ENCODE measurements at places on chromosomes 2 and 18.

DNA sequence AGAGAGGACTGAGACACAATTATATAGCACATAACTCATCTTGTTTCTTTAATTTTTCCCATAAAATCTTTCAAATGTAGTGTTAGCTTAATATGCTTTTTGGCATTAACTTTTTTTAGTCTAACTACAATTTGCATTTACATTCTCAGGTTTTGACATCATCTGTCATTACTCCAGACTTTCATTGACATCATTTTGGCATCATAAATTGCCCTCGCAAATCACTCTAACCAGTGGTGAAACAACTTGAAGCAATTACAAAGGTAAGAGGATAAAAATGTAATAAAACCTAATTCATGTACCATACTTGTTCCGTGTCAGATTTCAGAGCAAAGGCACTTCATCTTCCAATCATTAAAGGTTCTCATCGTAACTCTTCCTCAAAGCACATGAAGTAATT is 41.4 kb downstream of the RFX8 start:
- DNase-seq, result no peak

DNA sequence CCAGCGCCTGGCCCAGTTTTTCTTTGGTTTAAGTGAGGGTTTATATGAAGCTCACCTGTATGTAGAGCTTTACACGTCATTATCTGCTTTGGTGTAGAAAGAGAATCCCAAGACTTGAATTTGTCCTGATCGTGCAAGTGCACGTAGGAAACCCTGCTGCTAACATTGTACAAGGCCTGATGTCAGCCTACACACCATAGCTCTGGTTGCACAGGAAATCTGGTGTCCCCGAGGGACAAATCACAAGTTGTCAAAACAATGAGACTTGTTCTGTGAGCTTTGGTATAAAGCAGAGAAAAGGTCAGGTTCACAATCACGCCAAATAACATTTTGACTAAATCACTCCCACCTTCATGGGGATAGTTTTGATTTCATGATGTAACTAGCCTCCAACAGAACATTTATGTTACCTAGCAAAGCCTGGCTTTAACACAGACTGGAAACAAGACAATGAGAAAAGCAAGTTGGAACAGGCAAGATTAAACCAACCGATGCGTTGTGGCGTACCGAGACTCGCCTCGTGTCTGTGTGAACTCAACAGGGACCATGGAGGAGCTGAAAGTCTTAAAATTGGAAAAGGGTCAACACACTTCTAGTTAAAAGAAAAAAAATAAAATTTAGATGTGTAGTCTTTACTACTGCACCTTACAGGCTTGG is 41.4 kb downstream of the ZAP70 start:
- no peak for DNase-seq

DNA sequence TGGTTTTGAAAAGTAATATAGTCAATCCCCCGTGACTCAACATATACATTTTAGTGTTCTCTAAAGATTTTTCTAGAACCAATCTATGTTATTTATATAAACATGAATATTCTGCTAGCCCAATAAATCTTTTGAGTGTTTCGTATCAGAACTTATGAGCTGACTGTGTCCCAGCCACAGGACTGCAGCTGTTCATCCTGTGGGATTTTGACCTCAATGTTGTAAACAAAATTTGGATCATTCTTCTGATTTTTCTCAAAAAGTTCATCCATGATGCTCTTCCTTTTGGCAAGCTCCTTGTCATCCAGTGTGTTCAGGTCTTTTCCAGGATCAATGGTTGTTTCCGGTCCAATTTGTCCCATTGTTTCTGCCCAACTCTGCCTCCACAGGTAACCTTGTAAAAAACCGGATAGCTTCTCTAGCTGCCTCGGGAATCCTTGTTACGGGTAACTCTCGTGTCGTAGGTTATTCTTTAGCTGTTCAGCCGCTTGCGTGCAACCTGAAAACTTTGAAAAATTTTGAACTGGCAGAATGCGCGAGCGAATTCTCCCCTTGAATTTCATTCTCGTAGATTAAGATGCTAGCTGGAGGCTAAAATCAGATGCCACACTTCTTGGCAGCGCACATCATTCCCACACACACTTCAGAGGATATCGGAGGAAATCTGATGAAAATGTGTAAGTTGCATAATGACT is 195.2 kb downstream of the SH3BP4 start:
- DNase-seq, result no peak

DNA sequence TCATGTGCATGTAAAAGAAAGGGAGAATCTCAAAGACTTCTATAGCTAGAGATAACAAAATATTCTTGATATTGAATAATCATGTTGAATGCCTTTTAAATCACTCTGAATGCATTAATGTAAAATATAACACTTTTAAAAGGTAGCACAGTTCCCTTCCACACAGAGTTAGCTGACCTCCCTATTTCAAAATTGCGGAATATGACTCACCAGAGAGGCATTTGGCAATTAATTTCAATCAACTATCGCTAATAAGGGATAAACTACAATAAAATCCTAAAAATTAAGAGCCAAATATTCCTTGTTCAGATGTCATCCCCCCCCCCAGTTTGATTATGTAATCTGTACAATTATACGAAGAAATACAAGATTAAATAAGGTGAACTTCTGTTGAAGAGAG is 29.3 kb downstream of the ZC3H15 start:
- DNase-seq, result no peak

GRCh38 chr2:46847726-46848412 is 67.7 kb downstream of the MCFD2 start:
- DNase-seq, result no peak

GRCh38 chr2:241151934-241152660 is 1.8 kb downstream of the PPP1R7 start:
- DNase-seq, result no peak

GRCh38 chr18:69585696-69586095 is 185.0 kb downstream of the DOK6 start:
- no peak for DNase-seq

GRCh38 chr18:44759925-44760342 is 79.2 kb downstream of the SETBP1 start:
- DNase-seq, result no peak

DNA sequence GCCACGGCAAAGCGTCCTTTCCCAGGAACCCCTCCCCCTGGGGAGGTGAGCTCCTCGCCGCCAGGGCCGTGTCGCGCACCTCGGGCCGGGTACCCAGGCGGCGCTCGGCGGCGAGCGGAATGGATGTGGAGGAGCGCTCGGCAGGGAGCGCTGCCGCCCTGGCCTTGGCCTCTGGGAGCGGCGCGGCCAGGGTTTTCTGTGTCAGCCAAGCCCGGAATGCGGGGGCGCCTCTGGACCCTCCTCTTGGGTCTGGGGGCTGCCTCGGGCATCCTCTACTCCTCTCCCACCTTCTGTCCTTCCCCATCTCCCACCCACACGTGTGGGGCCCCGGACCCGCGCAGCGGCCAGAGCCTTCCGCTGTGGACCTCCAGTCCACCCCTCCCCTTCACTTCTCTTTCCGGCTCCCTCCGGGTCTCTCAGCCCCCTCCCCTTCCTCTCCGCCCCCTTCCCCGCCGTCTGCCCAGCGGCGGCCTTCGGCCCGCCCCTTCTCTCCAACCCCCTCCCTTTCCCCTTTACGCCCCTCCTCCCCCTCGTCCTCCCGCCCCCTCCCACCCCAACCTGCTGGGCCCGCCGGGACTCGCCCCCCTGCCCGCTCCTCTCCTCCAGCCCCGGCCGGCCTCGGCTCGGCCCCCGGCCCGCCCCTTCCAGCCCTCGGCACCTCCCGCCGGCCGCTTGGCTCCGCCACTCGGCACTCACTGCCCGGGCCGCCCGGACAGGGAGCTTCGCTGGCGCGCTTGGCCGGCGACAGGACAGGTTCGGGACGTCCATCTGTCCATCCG is at the start of gene MERTK:
MERTK (plus strand) TSS at position 684 of the 779 bp plus-strand sequence. CDS start 129 bp downstream, outside the sequence.
- no peak for DNase-seq

GRCh38 chr2:163943403-163944346 is 207.9 kb upstream of the FIGN start:
- no peak for DNase-seq

DNA sequence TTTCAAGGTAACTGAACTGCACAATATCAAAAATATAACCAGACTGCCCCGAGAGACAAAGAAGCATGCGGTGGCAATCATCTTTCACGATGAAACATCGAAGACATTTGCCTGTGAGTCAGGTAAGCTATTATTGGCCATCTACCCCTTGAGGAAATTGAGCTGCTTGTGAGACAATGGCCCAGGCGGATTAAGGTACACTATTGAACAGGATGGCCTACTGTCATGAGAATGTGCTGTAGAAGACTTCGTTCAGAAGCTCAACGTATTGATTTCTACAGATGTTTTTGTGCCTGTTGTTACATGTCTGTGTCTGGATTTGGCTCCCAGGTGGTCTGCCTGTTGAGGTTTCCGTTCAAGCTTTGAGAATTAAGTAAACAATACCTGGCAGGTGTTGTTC is 198.7 kb downstream of the DOK6 start:
- DNase-seq, result no peak

GRCh38 chr2:151802315-151802714 is 25.9 kb downstream of the ARL5A start:
- no peak for DNase-seq

- no peak for DNase-seq
Measured at GRCh38 chr18:11268153-11268552, 118.8 kb upstream of the PIEZO2 start.

- no peak for DNase-seq
Measured at GRCh38 chr18:45197526-45197970, 417.7 kb upstream of the SLC14A2 start.

GRCh38 chr2:42254186-42254895 is 85.2 kb downstream of the EML4 start:
- DNase-seq, result no peak

- no peak for DNase-seq
Measured at GRCh38 chr2:49801898-49802450, 647.7 kb upstream of the FSHR start.

GRCh38 chr2:58959996-58960395 is 718.9 kb upstream of the FANCL start:
- DNase-seq, result no peak

DNA sequence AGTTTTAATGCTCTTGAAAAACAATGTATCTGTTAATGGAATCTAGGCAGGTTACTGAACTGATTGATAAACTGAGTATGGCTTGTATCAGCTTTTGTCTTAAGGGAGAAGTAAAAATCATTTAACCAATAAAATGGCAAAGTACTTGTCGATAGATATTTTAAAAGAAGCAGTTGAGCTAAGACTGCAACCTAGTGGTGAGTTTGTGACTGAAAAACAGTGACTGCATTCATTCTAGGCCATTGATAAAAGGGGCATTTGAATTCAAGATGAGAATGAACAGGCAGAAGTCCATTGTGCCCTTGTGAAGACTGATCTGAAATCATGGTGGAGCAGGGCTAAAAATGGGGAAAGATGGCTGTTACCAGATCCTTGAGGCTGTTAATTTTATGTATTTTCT is 59.4 kb upstream of the MSTN start:
- no peak for DNase-seq

GRCh38 chr2:143575340-143575739 is 446.1 kb downstream of the ARHGAP15 start:
- no peak for DNase-seq

- DNase-seq, result no peak
Measured at GRCh38 chr18:76099931-76100457, 395.0 kb downstream of the ZNF516 start.

GRCh38 chr2:6945087-6945813 is 28.0 kb downstream of the RNF144A start:
- DNase-seq, result no peak

DNA sequence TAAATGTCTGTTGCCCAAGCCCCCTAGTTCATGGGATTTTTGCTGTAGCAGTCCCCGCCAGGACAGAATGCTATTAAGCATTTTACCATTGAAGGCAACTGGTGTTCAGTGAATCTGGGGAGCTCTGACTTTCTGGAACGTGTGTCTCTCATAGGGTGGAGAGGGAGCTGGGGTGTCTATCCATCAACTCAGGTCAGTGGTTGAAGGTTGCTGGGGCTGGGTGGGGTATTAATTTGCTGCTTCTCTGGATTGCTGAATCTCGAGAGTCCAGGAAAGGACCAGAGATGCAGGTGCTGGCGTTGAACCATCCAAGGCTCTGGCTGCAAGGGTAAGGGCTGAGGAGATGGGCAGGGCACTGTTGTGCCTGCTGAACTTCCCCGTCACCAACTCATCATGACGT is 66.8 kb upstream of the NCK2 start:
- DNase-seq, result no peak

DNA sequence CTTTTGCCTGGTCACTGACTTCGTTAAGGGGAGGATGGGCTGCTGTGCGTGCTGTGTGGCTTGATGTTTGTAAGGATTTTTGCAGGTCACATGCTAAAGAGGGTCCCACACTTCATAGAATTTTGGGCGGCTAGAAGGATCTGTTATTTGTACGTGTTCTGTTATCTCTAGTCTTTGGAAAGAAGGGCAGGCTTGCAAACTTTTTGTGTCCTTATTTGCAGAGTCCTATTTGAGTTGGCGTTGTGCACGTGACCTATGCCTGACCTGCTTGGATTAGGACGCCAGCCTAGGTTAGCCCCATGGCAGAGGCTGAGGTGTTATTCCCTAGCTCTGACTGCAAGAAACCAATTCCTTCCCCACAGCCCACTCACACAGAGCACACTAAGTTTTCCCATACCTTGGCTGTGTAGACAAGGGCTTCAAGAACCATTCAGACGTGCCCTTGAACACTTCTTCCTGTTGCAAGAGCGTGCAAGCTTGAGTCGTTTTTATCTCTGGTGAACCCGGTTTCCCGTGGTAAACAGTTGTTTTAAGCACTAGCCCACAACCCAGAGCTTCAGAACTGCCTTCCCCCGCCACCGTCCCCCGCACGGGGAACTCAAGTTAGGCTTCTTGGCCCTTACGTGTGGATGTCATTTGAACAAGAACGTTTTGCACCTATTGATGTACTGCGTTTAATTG is 94.6 kb downstream of the LDLRAD4 start:
- no peak for DNase-seq

DNA sequence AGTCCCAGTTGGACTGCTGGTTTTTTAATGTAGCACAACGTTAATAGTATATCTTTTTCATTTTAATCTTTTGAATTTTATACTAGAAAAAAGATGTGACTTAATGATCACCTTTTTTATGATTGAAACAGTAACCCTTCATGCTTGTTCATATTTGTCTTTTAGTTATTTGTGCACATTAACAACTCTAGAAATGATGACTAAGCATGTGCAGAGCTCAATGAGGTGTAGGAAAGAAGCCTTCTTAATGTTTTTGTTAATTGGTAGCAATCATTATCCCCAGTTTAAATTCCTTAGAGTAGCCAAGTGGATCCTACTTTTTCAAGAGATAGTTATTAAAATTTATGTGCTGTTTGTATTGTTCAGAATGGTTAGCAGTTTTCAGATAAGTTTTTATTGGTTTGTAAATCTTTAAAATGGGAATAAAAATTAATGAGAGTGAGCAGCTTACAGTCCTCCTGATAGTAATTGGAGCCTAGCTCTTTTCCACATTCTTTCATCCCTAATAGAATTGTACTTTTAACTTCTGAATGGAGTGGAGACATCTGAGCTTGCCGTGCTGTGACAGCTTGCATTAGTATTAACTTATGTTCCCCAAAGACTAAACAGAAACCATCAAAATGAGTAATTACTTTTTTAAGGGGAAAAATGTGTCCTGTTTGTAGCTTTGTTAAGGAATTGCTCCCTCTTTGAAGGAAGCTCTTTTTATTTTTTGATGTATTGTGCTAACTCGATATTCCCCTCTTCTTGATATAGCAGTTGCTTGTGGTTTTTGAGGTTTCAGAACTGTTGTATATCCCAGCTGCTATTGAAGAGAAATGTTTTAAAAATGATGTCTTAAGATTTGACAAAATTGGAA is 17.3 kb downstream of the PIK3C3 start:
- DNase-seq, result no peak

Data from stimulated activated CD4-positive, alpha-beta T cell treated with anti-CD3 and anti-CD28 coated beads, Interleukin-1b, Interleukin-23, amount 100 ng/mL, for 1 hour (primary cell).